Foreskin fibroblast (primary cell): ENCODE measurements at places on chromosomes 2 and 18.

DNA sequence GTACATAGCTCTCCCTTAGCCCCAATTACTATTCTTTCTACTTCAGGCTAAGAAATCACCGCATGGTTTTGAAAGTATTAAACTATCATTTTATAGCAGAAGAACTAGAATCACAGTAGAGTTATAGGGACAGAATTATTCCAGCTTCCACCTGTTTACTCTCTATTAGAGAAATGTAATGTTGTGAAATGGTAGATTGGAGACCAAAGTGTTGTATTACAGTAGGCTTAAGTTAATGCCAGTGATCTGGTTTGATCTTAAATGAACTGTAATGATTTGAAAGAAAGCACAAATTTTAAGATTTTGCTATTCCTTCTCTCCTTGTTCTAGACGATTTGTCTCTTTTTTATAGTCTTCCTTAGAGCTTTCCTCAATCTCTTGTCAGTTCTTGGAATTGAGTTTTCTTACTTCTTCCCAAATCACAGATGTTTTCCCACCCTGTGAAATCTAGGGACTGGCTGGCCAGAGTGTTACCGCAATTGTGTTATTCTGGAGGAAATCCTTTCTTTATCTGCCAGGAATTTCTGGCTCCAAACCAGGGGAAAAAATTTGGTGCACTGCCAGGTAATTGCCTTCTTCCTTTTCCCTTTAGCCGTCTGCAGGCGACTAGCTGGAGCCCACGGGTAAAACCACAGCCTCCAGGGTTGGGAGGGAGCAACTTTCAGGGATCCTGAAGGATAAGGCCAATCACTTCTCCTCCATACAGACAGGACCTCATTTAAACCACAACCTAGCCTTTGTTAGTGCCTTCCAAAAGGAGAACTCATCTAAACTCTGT is 51.7 kb downstream of the NOP58 start:
- peak; percentile 65 for DNase-seq

DNA sequence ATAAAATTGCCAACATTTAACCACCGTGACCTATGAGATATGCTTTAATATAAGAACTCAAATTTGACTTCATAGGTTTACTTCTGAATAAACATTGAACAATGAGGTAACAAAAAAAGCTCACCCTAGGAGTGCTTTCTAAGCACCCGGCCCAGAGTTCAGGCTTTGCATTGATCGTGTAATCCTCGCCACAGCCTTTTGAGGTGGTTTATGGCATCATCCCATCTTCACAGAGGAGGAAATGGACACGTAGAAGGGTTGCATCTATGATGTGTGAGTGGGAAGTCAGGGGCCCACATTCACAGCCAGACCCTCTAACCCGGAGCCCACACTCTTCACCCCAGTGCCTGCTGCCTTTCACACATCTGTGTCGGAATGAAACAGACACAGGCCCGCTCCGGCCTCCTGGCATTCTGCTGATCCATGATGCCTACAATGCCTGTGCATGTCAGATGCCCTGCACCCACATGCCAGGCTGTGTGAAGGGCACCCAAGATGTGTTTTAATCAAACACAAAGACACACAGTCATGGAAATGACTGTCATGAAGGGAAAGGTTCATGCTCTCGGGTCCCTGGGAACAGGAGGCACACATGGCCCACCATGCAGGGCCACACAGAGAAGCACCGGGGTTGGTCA is 48.6 kb upstream of the RPL31 start:
- no peak for DNase-seq

DNA sequence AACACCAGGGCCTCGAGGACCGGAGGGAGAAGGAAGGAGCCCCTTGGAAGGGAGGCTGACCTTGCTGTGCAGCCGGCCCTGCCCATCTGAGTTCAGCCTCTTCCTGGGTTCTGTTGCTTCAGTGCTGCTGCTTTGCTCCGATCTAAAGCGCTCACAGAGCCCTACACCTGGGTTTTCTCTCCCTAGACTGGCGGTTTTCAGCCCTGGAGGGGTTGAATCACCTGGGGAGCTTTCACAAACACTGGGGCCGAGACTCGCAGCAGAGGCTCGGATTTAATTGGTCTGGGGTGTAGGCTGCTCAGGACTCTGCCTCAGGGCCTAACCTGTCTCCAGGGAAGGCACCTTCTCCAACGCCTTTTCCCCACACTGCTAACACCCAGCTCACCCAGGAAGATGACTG is 40.9 kb upstream of the SMAD7 start:
- no peak for DNase-seq

DNA sequence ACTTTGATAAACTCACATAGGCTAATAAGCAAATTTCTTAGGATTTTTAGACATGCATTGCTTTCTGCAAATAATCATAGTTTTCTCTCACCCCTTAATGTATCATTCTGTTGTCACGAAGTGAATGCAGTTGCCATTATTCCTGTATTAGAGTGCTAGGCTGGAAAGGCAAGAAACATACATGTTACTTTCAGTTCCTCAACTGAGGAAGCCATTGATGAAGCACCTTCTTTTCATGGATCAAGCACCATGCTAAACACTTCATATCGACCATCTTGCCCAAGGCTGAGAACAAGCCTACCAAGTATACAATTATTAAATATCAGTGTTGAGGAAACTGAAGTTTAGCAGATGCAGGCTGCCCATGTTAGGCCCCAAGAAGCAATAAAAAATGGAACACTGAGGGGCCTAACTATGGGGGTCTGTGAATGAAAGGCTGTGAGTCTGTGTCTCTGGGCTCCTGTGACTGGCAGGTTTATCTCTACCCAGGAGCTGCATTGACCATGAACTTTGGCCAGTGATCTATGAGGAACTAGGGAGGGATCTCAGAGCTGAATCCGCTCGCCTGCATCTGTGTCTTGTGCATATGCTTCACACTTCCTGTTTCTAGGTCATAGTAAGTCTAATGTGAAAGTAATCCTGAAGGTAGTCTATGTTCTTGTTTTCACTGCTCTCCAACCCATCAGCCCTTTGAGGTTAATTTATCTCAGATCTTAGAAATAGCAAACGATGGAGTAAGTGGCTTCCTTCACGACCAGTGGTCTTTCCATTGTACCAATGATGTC is 16.0 kb upstream of the TSPYL6 start:
- no peak for DNase-seq

- no peak for DNase-seq
Observed at GRCh38 chr2:207873794-207874193, 104.1 kb upstream of the FZD5 start.
